ENCODE measurements at places on chromosomes 4 and X. TPM values are rescaled to one million over a fixed set of nuclear protein-coding genes. Genes with fewer than 3 reads are reported as not detected.

The EGFL6 gene
- total RNA-seq = not detected

The PCDH7 gene
- total RNA-seq = 40.8 TPM

The MAP9 gene
- 21.0 TPM for total RNA-seq

DNA sequence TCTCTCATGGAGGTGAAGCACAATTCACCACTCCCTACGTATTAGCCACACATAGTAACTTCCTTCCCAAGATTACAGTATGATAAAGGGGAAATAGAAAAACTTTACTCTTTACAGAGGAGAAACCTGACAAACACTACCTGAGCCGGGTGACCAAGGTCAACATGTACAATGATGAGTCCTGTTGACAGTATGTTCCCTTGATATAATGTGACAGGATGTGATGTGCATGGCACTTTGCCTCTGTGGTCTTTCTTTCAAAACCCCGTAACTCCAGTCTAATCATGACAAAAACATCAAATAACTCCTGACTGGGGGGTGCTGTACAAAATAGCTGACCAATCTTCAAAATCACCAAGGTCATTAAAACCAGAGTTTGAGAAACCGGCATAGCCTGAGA lies 60.6 kb downstream of the CD99L2 start:
- no peak overlapping the region for H3K4me3 ChIP-seq
- no peak overlapping the region for H3K27ac ChIP-seq
- no peaks in the 10 kb centered on the region for H3K27me3 ChIP-seq

- H3K4me3 ChIP-seq = no peak overlapping the region
- H3K27me3 ChIP-seq = no peaks in the 10 kb centered on the region
- DNase-seq = no peak
- H3K36me3 ChIP-seq = no peaks in the 10 kb centered on the region
- no peak overlapping the region for H3K27ac ChIP-seq
These were observed 872.5 kb upstream of the SLIT2 start for GRCh38 chr4:19379191-19379708.

The PDGFRA gene
- 9.2 TPM for total RNA-seq

The KCNIP4 gene
- total RNA-seq = 0.26 TPM

GRCh38 chrX:15206306-15206705 lies 63.6 kb downstream of the ASB9 start:
- H3K27me3 ChIP-seq = no peaks in the 10 kb centered on the region
- H3K27ac ChIP-seq = no peak overlapping the region
- H3K4me1 ChIP-seq = peaks cover 2% of the 10 kb centered on the region
- no peaks in the 10 kb centered on the region for H3K36me3 ChIP-seq
- no peak overlapping the region for H3K4me3 ChIP-seq

The CACNA1F gene
- not detected for total RNA-seq

DNA sequence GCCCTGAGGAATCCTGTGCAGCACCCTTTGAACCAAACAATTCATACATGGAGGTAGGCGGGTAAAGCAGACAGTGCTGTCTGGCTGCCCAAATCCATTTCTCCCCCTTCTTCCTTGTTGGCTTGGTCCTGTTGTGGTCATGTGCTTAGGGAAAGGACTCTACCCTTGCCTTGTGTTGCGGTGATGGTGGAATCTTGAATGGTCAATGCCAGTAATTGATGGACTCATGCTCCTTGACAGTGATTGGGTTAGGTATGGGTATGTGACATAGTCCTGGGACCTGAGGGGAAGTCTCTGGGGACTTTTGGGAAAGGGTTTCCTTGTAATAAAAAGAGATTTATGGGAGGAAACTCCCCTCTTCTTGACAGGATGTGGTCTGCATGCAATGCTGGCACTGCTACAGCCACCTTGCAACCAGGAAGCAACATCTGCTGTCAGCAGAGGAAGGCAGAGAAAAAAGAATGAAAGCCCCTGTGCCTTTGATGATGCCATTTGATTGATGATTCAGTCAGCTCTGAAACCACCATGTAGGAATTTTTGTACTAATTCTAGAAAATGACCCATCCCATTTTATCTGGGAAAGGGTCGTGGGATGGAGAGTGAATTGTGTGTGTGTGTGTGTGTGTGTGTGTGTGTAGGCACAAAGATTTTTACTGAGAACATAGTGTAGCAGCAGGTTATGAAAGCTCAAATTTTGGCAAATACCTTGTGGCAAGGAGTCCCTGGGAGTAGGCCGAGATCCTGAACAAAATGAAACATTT lies 30.0 kb upstream of the HUWE1 start:
- no peak overlapping the region for H3K27ac ChIP-seq
- no peaks in the 10 kb centered on the region for H3K27me3 ChIP-seq
- H3K4me3 ChIP-seq = no peak overlapping the region
- H3K4me1 ChIP-seq = peaks cover 14% of the 10 kb centered on the region

- no peak overlapping the region for H3K27ac ChIP-seq
- no peak overlapping the region for H3K4me3 ChIP-seq
- no peaks in the 10 kb centered on the region for H3K4me1 ChIP-seq
- DNase-seq = no peak
- H3K27me3 ChIP-seq = no peaks in the 10 kb centered on the region
These were observed 284.2 kb downstream of the RCHY1 start for GRCh38 chr4:75229806-75230570.

- H3K36me3 ChIP-seq = no peaks in the 10 kb centered on the region
- no peaks in the 10 kb centered on the region for H3K4me1 ChIP-seq
- no peak for DNase-seq
- H3K27ac ChIP-seq = no peak overlapping the region
- no peak overlapping the region for H3K4me3 ChIP-seq
- no peaks in the 10 kb centered on the region for H3K27me3 ChIP-seq
These were observed 22.3 kb downstream of the RPS6KA6 start for GRCh38 chrX:84165711-84166110.

The VCX gene
- not detected for total RNA-seq

The RNF128 gene
- total RNA-seq = 17.5 TPM

DNA sequence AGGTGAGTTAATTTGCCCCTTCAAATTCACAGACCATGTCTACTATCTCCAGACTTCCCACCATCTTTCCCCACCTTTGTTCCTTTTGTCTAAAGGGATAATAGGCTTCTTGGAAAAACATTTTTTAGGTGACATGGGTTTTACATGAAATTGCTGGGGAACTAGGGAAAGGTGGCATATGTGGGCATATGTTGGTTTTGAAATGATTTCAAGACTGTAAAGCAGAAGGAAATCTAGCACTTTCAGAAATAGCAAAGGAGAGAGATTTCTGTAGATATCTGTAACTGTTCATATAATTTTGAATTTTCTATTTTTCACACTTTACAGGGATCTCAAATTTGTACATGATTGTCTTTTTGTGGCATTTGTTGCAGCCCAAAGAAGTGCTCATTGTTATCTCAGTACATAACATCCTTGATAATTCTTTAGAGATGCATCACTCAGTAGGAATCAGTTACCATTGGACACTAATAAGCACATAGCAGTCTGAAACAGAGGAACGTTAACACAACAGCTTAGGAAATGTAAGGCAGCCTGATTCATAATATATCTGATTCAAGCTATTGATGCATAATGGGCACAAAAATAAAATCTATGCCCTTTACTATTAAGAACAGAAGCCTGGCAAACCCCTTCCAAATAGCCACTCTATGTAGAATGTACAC lies 659.7 kb downstream of the CENPC start:
- H3K27ac ChIP-seq = no peak overlapping the region
- DNase-seq = peak; percentile 18
- H3K4me1 ChIP-seq = no peaks in the 10 kb centered on the region
- H3K36me3 ChIP-seq = no peaks in the 10 kb centered on the region
- H3K27me3 ChIP-seq = no peaks in the 10 kb centered on the region
- no peak overlapping the region for H3K4me3 ChIP-seq

The SNCA gene
- total RNA-seq = 27.3 TPM

DNA sequence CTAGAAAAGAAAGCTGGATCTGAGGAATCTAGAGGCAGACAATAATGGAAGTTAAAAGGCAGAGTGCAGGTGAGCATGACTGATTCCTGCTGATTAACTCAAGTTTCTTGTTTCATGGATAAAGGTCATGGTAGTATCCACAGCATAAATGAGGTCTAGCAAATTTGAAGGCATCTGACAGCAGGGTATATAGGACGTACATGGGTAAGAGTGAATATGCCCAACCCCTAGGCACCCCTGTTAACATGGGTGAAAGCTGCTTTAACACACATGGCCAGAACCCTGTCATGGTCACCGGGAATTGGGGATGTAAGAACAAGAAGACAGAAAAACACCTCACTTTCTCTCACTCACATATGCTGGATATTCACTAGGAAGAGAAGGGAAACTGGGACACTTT lies 25.0 kb downstream of the NLRP2B start:
- no peaks in the 10 kb centered on the region for H3K27me3 ChIP-seq
- no peak for DNase-seq

The NOCT gene
- 73.5 TPM for total RNA-seq

GRCh38 chrX:71102292-71102691 lies 4.2 kb downstream of the CXorf65 start:
- H3K36me3 ChIP-seq = no peaks in the 10 kb centered on the region
- H3K27ac ChIP-seq = no peak overlapping the region
- no peaks in the 10 kb centered on the region for H3K4me1 ChIP-seq
- no peaks in the 10 kb centered on the region for H3K27me3 ChIP-seq
- H3K4me3 ChIP-seq = no peak overlapping the region

DNA sequence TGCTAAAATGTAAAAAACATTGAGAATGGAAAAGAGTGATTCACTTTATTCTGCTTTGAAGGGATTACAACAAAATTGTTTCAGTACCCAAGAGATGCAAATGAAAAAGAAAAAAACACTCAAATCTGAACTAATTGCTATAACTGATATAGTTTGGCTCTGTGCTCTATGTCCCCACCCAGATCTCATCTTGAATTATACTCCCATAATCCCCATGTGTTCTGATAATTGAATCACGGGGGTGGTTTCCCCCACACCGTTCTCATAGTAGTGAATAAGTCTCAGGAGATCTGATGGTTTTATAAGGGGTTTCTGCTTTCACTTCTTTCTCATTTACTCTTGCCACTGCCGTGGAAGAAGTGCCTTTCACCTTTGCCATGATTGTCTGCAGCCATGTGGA lies 213.6 kb upstream of the GALNTL6 start:
- no peak overlapping the region for H3K27ac ChIP-seq
- H3K4me3 ChIP-seq = no peak overlapping the region
- no peaks in the 10 kb centered on the region for H3K27me3 ChIP-seq
- DNase-seq = no peak

DNA sequence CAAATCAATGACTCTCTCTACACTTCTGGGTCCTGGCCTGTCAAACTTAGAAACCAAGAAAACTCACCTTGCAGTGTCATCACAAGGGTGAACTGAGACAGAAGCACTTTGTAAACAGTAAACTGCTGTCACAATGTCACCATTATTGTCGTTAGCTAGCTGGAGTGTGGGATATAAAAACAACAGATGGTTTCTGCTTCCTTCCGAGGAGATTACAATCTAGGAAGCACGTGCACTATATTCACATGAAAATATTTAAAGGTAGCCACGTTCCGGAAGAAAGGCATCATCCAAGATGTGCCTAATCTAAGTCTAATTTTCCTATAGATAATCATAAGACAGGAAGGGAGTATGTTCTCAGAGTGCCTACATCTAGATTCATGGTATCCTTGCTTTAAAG lies 64.7 kb upstream of the ACSL1 start:
- H3K36me3 ChIP-seq = no peaks in the 10 kb centered on the region
- no peak overlapping the region for H3K27ac ChIP-seq
- H3K4me3 ChIP-seq = no peak overlapping the region
- no peak for DNase-seq
- no peaks in the 10 kb centered on the region for H3K4me1 ChIP-seq

GRCh38 chrX:151871244-151871643 lies 41.4 kb upstream of the MAGEA4 start:
- H3K36me3 ChIP-seq = no peaks in the 10 kb centered on the region
- H3K4me1 ChIP-seq = peaks cover 18% of the 10 kb centered on the region
- no peaks in the 10 kb centered on the region for H3K27me3 ChIP-seq
- peak overlapping the region; percentile 99 for H3K27ac ChIP-seq
- peak; percentile 92 for DNase-seq

DNA sequence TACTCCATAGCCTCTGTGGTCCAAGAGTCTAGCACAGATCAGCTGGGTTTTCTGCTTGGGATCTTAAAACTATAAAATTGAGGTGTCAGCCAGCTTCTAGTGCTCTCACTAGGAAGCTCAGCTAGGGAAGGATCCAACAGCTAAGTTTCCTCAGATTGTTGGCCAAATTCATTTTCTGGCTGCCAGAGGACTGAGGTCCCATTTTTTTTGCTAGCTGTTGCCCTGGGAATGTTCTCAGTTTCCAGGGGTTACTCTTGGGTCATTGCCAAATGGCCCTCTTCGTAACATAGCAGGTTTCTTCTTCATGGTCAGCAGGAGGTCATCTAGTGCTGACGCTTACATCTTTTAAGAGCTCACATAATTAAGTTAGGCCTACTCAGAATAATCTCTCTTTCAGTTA lies 2178.2 kb downstream of the ARAP2 start:
- no peaks in the 10 kb centered on the region for H3K36me3 ChIP-seq
- H3K27ac ChIP-seq = no peak overlapping the region
- H3K4me3 ChIP-seq = no peak overlapping the region

The GYPB gene
- total RNA-seq = not detected

The PLAC1 gene
- 0.61 TPM for total RNA-seq

- peak overlapping the region; percentile 33 for H3K27ac ChIP-seq
- peak; percentile 81 for DNase-seq
- H3K4me3 ChIP-seq = no peak overlapping the region
- H3K27me3 ChIP-seq = no peaks in the 10 kb centered on the region
These were observed 36.8 kb downstream of the CC2D2A start for GRCh38 chr4:15506464-15506863.

DNA sequence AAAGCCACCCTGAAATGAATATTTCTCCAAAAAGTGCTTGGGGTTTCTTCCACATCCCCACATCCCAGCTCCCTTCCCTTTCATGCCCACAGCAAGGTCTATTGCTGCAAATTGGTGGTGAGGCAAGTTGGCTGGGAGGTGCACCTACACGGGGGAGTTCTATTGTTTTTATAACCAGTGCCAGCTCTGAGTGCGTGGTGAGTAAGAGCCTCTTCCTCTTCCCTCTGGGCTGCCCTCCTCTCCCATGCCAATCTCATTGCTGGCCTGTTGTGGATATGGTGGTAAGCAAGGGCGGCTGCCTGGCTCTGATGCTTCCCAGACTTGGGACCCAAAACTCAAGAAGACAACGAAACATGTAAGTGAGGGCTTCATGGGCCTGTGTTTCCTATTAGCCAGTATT lies 204.3 kb downstream of the SHROOM3 start:
- H3K4me1 ChIP-seq = peaks cover 6% of the 10 kb centered on the region
- no peak overlapping the region for H3K4me3 ChIP-seq
- no peak for DNase-seq
- no peaks in the 10 kb centered on the region for H3K36me3 ChIP-seq

The SMIM10 gene
- 1.2 TPM for total RNA-seq

DNA sequence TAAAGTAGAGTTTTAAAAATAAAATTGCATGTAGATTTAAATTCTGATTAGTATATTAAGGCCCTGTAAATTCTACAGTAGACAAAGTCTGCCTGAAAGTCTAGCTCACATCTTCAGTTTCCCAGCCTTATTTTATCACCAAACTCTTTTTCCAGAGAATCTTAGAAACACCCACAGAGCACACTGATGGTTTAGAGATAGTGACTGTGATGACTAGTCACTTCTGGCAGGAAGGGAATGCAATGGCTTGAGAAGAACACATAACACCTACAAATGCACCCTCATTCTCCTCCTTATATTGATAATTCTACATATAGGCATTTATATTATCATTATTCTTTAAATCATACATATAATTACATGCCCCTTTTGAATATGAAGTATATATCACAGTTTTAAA lies 232.9 kb downstream of the ARAP2 start:
- no peaks in the 10 kb centered on the region for H3K36me3 ChIP-seq
- H3K4me1 ChIP-seq = no peaks in the 10 kb centered on the region
- DNase-seq = peak; percentile 63
- no peak overlapping the region for H3K27ac ChIP-seq
- no peaks in the 10 kb centered on the region for H3K27me3 ChIP-seq

The PNMA6A gene
- total RNA-seq = 1.9 TPM

The MAGEC2 gene
- not detected for total RNA-seq

The SPARCL1 gene
- 0.34 TPM for total RNA-seq

All from astrocyte (in vitro differentiated cells and primary cell).